ENCODE measurements at places on chromosomes 6 and 20. TPM values are rescaled to one million over a fixed set of nuclear protein-coding genes. Genes with fewer than 3 reads are reported as not detected.

Gene PTCRA
- not detected for total RNA-seq

Gene NMBR
- not detected for total RNA-seq

Gene MEP1A
- total RNA-seq = not detected

Gene ABHD16B
- total RNA-seq = not detected

Gene POM121L2
- total RNA-seq = not detected

Gene HLA-G
- not detected for total RNA-seq

Gene FABP7
- total RNA-seq = not detected

All from IMR-90 (cell line).